Stimulated activated CD8-positive, alpha-beta memory T cell treated with anti-CD3 and anti-CD28 coated beads, Interleukin-15, amount 100 ng/mL, for 24 hours (primary cell): ENCODE measurements at places on chromosomes 3 and 15.

GRCh38 chr3:116118475-116119169, 326.7 kb downstream of the LSAMP start:
- DNase-seq, result no peak

- DNase-seq, result no peak
Measured at GRCh38 chr3:58672451-58672850, 5.9 kb upstream of the FAM3D start.

DNA sequence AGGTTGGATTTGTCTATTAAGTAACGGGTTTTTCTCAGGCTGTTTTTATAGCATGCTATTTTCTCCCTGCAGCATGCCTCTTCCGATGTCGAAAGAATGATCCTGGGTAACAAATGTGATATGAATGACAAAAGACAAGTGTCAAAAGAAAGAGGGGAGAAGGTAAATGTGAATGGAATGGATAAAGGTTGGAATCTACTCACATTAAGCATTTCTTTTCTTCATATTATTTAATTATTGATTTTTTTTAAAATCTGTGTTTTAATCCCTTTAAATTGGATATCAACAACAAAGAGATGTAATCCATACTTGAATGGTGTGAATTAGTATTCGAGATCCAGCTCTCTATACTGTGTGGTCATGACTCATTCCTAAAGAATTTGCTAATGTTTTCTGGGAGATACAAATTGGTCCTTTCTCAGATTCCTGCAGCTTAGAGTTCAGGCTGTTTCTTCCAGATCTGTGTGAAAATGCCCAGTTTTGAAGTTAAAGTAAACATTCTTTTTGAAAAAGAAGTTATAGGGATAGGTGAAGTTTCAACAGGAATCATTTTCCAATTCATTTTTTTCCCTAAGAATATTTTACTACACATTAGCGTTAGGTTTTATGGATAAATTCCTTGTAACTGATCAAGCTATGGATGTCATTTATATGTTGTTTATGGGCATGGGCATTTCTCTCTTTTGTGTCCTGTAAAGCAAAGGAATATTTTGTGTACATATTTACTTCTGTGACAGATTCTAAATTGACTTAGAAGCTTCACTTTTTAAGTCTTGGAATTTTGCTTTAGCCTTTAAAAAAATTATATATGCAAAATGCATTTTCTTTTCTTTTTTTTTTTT, 20.8 kb upstream of the APH1B start:
- DNase-seq, result no peak

- no peak for DNase-seq
Measured at GRCh38 chr15:67915461-67916374, 75.9 kb upstream of the RNU6-1 start.
